ENCODE measurements at places on chromosomes 2 and 18.

GRCh38 chr2:224884188-224884587 is 158.1 kb downstream of the DOCK10 start:
- H3K4me1 ChIP-seq: peaks cover 3% of the 10 kb centered on the region
- no peak overlapping the region for H3K4me3 ChIP-seq
- H3K27ac ChIP-seq: no peak overlapping the region

- no peak for DNase-seq
- H3K27me3 ChIP-seq: no peaks in the 10 kb centered on the region
- peaks cover 90% of the 10 kb centered on the region for H3K4me1 ChIP-seq
These were observed 12.5 kb downstream of the CYP26B1 start for GRCh38 chr2:72134997-72135800.

- no peak overlapping the region for H3K4me3 ChIP-seq
- no peaks in the 10 kb centered on the region for H3K4me1 ChIP-seq
- no peaks in the 10 kb centered on the region for H3K27me3 ChIP-seq
These were observed 220.8 kb downstream of the GALNT13 start for GRCh38 chr2:154092571-154092970.

DNA sequence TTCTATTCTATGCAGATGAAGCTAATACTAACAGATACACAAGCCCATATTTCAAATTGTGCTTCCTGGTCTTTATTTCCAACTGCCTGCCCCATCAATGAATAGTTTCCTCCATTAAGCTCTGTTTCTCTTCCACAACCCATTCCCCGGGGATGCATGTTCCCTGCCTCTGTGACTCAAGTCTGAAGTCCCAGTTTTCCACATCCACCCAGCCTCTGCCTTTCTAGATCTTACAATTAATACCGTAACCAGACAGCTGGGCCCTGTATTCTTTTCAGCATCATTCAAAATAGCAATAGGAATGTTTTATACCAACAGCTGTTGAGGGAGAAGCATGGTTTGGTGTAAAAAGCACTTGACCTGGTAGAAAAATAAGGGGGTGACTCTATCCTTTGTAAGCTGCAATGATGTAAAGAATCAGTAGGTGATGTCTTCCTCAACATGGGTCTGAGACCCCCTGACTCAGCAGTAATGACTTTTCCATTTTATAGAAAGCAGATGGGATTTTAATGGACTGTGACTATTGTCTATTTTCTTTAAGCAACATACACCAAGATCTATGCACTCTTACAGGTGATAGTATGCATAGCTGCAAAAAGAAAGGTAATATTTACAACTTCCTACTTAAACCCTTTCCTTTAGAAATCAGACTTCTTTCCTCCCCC is 46.1 kb upstream of the DAPL1 start:
- peaks cover 47% of the 10 kb centered on the region for H3K27me3 ChIP-seq
- H3K4me1 ChIP-seq: peaks cover 17% of the 10 kb centered on the region
- H3K36me3 ChIP-seq: no peaks in the 10 kb centered on the region

- no peak overlapping the region for H3K27ac ChIP-seq
- DNase-seq: no peak
- H3K27me3 ChIP-seq: no peaks in the 10 kb centered on the region
- H3K4me1 ChIP-seq: peaks cover 28% of the 10 kb centered on the region
- H3K4me3 ChIP-seq: no peak overlapping the region
These were observed 93.0 kb downstream of the SETBP1 start for GRCh38 chr18:44773640-44774155.

DNA sequence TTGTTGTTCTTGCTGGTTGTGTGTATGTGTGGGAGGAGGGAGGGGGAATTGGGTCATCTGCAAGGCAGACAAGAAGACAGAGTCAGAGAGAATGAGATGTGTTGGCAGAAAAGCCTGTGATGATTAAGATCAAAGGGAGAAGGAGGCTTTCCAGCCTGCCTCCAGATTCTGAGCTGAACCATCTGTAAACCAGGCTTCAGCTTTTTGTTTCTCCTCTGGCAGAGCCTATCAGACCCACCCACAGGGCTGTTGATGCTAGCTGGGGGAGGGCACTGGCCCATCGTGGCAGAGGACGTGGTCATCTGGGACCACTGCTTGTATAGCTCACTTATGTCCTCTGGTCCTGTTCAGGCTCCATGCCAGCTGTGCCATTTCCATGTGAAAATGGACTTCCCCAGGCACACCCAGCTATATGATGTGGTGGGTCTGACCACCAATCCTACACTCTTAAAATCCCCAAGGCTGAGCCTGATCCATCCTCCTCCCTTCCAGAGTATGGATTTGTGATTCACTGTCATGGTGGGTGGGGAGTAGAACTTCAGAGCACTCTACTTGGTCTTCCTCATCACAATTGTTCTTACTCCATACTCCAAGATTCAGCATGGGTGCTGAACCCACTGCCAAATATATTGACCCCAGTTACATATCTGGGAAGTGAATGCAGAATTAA is 27.8 kb upstream of the COL6A3 start:
- DNase-seq: no peak
- no peaks in the 10 kb centered on the region for H3K36me3 ChIP-seq
- peaks cover 9% of the 10 kb centered on the region for H3K27me3 ChIP-seq
- H3K4me3 ChIP-seq: no peak overlapping the region

DNA sequence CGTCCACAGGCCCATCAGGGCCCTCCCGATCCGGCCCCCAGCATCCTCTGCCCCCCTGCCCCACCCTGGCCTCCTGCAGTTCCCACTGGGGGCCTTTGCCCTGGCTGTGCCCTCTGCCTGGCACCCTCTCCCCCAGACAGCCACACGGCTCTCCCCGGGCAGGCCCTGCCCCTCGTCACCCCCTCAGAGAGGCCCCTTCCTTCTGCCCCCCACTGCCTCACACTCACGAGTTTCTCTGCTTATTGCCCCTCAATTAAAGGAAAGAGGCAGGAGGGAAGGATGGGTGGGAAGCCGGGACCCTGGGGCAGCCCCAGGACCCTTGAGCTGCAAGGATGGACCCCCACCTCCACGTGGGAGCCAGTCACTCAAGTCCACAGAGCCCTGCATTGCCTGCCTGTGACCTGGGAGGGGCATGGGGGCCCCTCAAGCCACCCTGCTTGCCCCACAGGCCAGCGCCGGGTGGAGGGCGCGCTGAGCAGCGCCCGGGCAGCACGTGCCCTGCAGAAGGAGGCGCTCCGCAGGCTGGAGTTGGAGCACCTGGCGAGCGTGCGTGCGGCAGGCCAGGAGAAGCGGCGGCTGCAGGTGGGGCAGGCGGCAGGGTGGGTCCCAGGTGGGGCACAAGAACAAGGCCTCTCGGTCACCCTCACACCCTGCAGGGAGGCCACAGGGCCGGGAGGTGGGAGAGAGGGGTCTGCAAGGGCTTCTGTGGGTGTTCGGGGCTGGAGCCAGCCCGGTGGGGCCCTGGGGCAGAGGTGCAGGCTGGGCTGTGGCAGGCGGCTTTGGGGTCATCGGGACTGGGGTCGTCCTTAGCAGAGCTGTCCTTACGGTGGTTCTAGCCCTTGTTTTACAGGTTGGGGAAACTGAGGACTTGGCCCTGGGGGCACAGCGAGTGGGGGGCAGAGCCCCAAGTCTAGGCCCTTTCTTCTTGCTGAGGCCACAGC is 30.5 kb upstream of the SNED1 start:
- no peak for DNase-seq
- H3K4me1 ChIP-seq: no peaks in the 10 kb centered on the region
- no peak overlapping the region for H3K4me3 ChIP-seq
- no peaks in the 10 kb centered on the region for H3K36me3 ChIP-seq

DNA sequence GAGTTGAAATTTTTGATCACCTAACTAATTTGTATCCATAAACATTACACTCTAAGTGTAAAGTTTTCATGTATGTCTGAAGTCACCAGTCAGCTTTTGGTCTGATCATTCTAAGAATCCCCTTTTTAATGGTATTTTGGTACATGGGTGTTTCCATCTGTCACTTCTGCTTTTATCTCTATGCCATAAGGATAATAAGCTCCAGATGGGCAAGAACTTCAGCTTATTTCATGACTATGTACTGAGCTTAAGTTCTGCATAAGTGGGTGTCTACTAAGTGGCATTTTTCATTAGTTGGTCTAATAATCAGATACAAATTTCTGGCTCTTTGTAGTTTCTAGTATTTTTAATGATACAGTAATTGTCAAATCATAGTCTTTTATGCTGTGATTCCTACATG is 20.4 kb downstream of the UBXN4 start:
- no peak overlapping the region for H3K27ac ChIP-seq
- H3K27me3 ChIP-seq: no peaks in the 10 kb centered on the region
- no peaks in the 10 kb centered on the region for H3K4me1 ChIP-seq
- DNase-seq: no peak
- peaks cover 41% of the 10 kb centered on the region for H3K36me3 ChIP-seq

GRCh38 chr18:25298853-25299274 is 53.1 kb downstream of the ZNF521 start:
- H3K4me3 ChIP-seq: no peak overlapping the region
- H3K27me3 ChIP-seq: no peaks in the 10 kb centered on the region
- no peak for DNase-seq
- peak overlapping the region; percentile 1 for H3K27ac ChIP-seq

GRCh38 chr2:119369845-119370244 is 3.1 kb downstream of the DBI start:
- H3K4me1 ChIP-seq: peaks cover 24% of the 10 kb centered on the region
- peaks cover 50% of the 10 kb centered on the region for H3K36me3 ChIP-seq
- no peak overlapping the region for H3K4me3 ChIP-seq
- no peak for DNase-seq
- H3K27me3 ChIP-seq: no peaks in the 10 kb centered on the region
- H3K27ac ChIP-seq: no peak overlapping the region

DNA sequence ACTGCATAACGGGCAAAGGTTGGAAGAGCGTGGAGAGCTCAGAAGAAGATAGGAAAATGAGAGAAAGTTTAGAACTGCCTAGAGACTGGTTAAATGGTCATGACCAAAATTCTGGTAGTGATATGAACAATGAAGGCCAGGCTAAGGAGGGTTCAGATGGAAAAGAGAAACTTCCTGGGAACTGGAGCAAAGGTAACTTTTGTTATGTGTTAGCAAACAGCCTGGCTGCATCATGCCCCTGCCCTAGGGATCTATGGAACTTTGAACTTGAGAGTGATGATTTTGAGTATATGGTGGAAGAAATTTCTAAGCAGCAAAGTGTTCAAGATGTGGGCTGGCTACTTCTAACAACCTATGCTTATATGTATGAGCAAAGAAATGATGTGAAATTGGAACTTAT is 44.4 kb upstream of the SPATS2L start:
- DNase-seq: no peak
- no peak overlapping the region for H3K27ac ChIP-seq

GRCh38 chr2:240791221-240791800 is 28.7 kb downstream of the KIF1A start:
- DNase-seq: peak; percentile 17
- no peaks in the 10 kb centered on the region for H3K36me3 ChIP-seq
- no peak overlapping the region for H3K4me3 ChIP-seq

GRCh38 chr18:37845498-37845897 is 279.9 kb upstream of the CELF4 start:
- no peak overlapping the region for H3K4me3 ChIP-seq
- H3K27me3 ChIP-seq: no peaks in the 10 kb centered on the region
- no peaks in the 10 kb centered on the region for H3K4me1 ChIP-seq
- no peak for DNase-seq
- no peaks in the 10 kb centered on the region for H3K36me3 ChIP-seq

- H3K4me1 ChIP-seq: peaks cover 16% of the 10 kb centered on the region
- H3K27me3 ChIP-seq: no peaks in the 10 kb centered on the region
- H3K4me3 ChIP-seq: no peak overlapping the region
These were observed 5.5 kb upstream of the MAP4K4 start for GRCh38 chr2:101692041-101692440.

- no peaks in the 10 kb centered on the region for H3K27me3 ChIP-seq
- DNase-seq: no peak
- H3K4me1 ChIP-seq: peaks cover 7% of the 10 kb centered on the region
These were observed 54.2 kb upstream of the FRZB start for GRCh38 chr2:182920631-182921056.

DNA sequence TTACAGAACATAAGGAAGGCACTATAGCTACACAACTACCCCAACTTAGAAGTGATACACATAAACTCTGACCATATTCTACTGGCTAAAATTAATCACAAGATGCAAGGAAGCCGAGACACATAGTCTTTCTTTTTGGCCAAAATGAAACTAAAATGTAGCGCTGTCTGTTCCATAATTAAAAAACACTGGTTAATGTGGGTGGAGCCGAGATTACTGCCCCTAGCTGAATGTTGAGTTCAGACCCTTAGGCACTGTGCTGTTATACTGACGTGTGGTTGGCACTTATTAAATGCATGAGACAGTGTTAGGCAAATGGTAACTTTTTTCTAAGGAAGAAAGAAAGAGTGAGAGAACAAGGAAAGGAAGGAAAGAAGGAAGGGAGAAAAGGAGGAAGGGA is 254.6 kb upstream of the RND3 start:
- H3K36me3 ChIP-seq: no peaks in the 10 kb centered on the region
- no peaks in the 10 kb centered on the region for H3K27me3 ChIP-seq
- H3K27ac ChIP-seq: no peak overlapping the region
- no peak for DNase-seq
- H3K4me3 ChIP-seq: no peak overlapping the region

DNA sequence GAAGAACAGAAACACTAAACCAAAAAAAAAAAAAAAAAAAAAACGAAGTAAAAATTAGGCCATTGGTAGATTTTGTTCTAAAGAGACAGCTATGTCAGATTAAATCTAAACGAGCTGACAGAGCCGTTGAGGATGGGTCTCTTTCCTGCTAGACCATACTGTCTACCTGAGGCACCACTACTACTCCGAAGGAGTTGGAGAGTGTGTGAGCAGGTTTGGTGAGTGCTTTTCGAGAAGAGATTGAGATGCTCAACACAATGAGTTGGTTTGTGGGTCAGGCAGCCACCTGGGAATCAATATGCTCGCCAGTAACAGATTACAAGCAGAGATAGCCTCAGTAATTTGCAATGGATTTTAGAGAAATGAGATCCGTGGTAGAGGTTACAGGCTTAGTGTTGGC is 281.5 kb upstream of the EPAS1 start:
- H3K27me3 ChIP-seq: no peaks in the 10 kb centered on the region
- DNase-seq: no peak
- peaks cover 11% of the 10 kb centered on the region for H3K36me3 ChIP-seq
- H3K27ac ChIP-seq: peak overlapping the region; percentile 47
- no peak overlapping the region for H3K4me3 ChIP-seq

- H3K27ac ChIP-seq: no peak overlapping the region
- H3K4me3 ChIP-seq: no peak overlapping the region
- no peak for DNase-seq
- H3K36me3 ChIP-seq: no peaks in the 10 kb centered on the region
- H3K4me1 ChIP-seq: peaks cover 12% of the 10 kb centered on the region
- no peaks in the 10 kb centered on the region for H3K27me3 ChIP-seq
These were observed 4.7 kb downstream of the CTDP1 start for GRCh38 chr18:79684283-79684631.

DNA sequence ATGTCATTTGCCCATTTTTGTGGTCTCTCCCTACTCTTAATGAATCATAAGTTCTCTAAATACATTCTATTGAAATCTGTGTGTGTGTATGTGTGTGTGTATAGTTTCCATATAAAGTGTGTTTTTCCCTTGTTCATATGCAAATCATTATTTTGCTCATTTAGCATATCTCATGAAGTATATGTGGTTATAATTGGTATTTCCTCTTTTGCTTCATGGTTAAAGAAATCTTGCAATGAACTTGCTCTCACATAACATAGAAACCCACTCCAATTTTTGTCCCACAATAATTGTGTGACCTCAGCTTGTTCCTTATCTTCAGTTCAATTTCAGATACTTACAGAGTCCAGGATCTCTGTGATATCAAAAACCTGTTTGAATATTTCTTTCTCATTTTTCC is 1.2 kb downstream of the CPO start:
- no peaks in the 10 kb centered on the region for H3K4me1 ChIP-seq
- H3K27ac ChIP-seq: no peak overlapping the region
- H3K27me3 ChIP-seq: peaks cover 4% of the 10 kb centered on the region
- no peaks in the 10 kb centered on the region for H3K36me3 ChIP-seq
- H3K4me3 ChIP-seq: no peak overlapping the region
